ENCODE measurements at places on chromosomes 6 and 20.

- no peak for DNase-seq
These were observed 2.3 kb upstream of the HLA-DMA start for GRCh38 chr6:32954986-32955802.

DNA sequence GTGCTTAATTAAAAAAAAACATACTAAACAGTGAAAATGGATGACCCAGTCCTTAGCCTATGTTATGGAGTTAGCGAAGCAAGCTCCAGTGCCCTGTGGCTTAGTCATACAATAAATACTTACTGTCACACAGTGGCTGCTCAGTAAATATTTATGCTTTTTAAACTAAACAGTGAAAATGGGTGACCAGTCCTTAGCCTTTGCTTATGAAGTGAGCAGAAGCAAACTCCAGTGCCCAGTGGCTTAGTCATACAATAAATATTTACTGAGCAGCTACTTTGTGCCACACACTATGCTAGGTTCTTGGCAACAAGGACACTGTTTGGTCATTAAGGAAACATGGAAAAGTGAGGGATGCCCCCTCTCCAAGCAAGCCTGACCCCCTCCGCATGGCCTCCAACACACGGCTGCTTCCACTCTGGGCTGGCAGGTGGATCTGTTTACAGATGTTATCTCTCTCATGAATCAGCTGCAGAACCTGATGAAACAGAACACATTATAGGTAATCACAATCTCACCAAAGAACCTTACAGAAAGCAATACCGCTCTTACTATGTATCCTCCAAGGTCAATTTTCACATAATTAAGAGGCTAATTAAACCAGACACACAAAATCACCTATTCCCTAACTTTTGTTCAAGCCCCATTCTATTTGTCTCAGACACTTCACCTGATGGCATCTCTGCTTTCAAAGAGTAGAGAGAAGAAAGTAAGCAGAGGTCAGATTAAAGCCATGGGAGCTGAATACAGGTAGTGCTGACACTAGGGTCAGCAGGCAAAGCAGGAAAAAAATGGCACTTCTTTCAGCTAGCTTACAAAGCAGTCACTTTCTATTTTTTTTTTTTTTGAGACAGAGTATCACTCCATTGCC lies 27.3 kb downstream of the CDK5RAP1 start:
- no peak for DNase-seq

GRCh38 chr6:75196081-75196687 lies 9.7 kb downstream of the COL12A1 start:
- DNase-seq: no peak

DNA sequence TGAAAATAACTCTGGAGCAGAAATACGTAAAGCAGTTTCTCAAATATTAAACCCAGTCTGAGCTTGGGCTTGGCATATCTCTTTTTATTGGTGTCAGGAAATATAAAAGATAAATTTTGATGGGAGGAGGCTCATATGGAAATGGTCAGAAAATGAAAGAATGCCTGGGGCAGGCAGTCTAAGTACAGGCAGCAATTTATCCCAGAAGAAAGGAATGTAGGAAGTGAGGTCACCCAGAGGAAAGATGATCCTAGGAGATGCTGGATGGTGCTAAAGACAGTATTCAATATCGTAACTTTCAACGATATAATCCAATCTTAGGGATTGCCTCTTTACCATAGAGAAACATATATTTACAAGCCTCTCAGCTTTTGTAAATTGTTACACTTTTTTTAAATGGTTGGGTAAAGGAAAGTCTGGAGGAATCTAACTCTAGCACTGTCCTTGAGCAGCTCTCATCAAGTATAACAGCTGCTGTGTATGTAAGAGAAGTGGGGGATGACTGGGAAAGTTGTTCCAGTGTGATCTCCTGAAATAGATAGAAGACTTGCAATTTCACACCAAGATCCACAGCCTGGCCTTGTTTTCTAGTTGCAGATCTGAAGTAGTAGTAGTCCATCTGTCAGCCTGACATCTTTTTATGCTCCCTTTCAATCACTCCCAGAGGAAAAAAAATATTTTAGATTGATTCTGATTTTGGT lies 256.9 kb upstream of the SASH1 start:
- DNase-seq: no peak

DNA sequence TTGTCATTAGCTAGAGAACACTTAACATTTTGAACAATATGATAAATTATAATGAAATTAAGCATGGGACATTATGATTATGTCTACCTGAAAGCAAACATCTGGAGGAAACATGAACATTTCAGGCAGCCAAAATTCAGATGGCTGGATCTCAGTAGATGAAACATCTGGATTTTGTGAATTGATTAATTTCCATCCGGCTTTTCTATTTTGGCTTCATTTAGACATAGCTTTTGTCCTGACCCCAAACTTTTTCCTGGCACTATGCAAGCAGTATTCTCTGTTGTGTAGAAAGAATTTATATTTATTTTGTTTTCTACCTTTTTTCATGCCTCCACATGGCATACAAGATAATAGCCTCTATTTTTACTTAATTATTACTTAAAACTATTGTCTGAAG lies 186.3 kb downstream of the OGFRL1 start:
- no peak for DNase-seq

DNA sequence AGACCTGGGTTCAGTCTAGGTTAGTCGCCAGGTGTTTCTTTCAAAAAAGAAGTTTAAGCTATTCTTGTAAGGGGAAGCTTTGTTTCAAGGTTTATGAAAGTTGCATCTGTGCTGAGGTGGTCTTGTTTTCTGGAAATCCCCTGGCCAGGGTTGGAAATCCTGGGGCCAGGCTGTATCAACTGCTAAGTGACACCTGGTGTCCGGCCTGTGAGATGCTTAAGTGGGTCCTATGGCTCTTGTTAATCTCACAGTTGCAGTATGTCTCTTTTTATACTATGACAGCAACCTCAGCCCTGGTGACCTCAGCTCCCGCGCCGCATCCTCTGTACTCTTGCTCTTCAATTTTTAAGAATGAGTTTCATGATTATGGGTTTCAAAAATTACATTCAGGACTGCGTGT lies 72.0 kb downstream of the CHMP4B start:
- DNase-seq: no peak

GRCh38 chr6:27251112-27251605 lies 3.7 kb downstream of the PRSS16 start:
- DNase-seq: no peak

DNA sequence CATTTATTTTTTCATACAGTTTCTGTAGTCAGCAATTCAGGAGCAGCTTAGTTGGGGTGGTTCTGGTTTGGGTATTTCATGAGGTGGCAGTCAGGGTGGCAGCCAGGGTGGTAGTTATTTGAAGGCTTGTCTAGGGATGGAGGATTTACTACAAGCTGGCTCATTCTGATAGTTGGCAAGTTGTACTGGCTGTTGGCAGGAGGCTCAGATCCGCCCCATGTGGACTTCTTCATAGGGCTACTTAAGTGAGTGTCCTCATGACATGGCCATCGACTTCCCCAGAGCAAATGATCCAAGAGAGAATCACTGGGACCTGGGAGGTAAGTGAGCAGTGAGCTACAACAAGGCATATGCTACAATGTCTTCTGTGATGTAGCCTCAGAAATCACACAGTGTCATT lies 22.4 kb upstream of the CDKAL1 start:
- DNase-seq: no peak
